ENCODE measurements at places on chromosomes 12 and 14.

DNA sequence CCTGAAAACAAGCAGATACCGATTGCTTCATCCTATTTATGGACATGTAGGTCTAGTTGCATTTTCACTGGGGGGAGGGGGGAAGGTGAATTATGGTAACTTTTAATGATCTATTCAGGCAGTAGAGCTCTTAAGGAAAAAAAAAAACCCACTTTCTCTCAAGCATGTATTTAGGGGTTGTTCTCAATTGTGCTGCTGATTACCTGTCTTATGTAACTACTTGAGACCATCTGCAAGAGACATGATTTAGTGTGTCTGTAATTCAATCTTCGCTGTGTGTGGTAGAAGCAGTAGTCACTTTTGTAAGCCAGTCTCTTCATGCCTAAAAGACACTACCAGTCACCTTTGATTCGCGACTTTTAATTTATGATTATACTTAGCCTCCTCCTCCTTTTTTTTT lies 8.9 kb downstream of the CALM1 start:
- peak; percentile 99 for DNase-seq

GRCh38 chr14:61466249-61466904 lies 145.0 kb downstream of the PRKCH start:
- DNase-seq: no peak

- no peak for DNase-seq
Observed at GRCh38 chr12:102051431-102051965, 10.3 kb downstream of the WASHC3 start.

GRCh38 chr12:53232646-53233461 lies 845 bp upstream of the RARG start:
- DNase-seq: no peak

DNA sequence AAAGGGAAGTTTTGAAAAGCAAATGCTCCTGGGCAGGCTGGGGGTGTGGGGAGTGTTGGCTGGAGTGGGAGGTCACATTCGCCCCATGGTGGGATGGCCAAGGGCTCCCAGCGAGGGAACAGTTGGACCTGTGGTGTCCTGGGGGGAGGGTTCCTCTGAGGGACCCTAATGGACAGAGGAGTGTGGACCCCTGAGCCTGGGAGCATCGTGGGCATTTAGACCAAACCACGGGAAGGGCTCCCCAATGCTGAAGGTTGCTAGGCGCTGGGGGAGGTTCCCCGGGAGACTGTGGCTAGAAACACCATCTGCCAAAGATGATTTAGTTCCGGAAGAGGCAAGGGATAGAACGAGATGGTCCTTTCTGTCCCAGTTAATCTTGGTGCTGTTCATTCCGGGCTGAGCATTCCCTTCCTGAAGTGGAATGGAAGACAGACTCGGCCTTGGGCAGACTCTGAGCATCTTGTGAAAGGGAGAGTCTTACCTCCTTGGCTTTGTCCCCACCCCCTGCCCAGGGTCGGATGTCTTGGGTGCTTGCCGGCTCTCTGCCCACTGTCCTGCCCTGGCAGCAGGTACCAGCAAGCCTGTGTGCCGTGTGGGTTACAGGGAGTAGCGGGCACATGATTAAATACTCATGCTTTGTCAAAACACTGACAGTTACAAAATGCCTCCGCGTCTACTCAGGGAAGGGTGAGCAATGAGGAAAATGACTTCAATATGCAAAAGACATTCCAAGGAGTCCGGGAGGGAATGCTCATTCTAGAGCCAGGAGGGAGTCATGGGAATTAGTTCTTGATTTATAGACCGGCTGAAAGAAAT lies 215.9 kb downstream of the CACNA1C start:
- DNase-seq: no peak

DNA sequence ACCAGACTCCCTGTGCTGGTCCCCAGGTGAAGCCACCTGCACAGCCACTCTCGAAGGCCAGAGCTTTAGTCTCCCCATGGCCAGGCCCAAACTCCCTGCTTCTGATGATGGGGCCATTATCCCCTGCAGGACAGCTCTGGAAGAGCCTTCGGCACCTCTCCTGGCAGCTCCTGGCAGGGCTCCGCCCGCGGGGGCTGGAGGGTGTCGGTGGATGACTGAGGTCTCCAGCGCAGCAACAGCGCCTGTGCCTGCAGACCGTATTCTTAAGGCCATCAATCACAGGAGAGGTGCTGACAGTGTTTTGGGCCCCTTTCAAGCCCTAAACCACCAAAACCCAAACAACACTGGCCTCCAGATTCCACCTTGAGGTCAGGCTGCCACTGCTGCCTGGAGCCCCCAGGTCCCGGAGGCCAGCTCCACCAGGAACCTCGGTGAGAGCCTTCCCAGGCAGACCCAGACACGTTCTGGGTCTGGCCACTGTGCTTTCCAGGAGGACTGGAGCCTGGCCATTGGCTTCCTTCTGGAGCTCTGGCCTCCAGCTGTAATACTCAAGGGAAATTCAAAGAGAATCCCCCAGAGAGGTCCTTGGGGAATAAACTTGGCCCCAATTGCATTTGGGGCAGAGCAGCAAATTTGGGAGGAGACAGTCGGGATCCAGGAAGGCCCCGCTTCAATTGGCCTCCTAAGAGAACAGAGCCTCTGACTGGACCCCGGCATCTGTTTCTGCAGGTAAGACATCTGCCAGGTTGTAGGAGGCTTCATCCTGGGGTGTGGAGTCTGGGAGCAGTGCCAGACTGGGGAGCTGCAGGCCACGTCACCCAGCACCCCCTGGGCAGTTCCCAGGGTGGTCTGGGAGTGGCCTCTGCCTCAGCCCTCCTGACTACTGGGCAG lies 210.6 kb upstream of the RTL1 start:
- no peak for DNase-seq

DNA sequence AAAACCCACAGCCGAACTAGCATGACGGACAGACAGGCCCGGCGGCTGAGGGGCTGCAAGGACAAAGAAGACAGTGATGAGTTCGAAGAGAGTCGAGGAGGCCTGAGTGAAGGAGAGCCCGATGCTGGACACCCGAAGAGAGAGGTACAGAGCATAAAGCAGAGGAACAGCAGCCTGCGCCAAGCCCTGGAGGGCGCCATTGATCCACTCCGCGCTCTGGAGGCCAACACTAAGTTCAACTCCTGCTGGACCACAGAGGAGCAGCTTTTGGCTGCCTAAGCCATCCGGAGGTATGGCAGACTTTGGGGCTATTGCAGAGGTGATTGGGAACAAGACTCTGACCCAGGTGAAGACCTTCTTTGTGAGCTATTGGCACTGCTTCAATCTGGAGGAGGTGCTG lies 7.8 kb upstream of the PLXNC1 start:
- DNase-seq: no peak

GRCh38 chr14:39576258-39576657 lies 144.0 kb upstream of the FBXO33 start:
- DNase-seq: no peak

- DNase-seq: peak; percentile 50
Observed at GRCh38 chr12:94074980-94075629, 73.3 kb upstream of the PLXNC1 start.

All from NCI-H2171 treated with DMSO at 0.1 percent for 48 hours (cell line).